ENCODE measurements at places on chromosomes 16 and 17.

GRCh38 chr17:54979657-54980056 lies 11.1 kb downstream of the STXBP4 start:
- no peak for DNase-seq

GRCh38 chr17:19009970-19010369 lies 5.4 kb upstream of the FAM83G start:
- DNase-seq, result no peak

DNA sequence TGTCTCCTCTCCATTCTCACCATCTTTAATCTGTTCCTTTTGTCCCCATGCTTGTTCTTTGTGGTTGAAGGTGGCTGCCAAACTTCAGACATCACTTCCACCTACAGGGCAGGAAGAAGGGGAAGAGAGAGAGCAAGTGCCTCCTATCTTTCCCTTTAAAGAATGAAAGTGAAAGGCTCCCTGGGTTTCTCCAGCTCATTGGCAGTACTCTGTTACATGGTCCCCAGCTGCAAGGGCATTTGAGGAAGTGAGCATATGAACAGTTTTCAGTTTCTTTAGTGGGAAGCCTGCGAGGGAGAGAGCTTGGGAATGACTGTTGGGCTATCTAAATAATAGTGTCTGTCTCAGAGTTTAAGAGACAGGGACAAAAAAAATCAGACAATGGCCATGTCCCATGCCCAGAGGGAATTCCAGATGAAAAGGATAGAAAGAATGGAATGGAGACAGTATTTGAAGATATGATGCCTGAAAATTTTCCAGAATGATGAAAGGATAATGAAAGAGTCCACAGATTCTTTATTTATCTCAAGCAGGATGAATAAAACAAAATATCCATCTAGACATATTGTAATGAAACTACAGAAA lies 159.9 kb downstream of the LGALS9B start:
- no peak for DNase-seq

GRCh38 chr17:2060681-2061440 lies 6.0 kb downstream of the HIC1 start:
- DNase-seq, result no peak

DNA sequence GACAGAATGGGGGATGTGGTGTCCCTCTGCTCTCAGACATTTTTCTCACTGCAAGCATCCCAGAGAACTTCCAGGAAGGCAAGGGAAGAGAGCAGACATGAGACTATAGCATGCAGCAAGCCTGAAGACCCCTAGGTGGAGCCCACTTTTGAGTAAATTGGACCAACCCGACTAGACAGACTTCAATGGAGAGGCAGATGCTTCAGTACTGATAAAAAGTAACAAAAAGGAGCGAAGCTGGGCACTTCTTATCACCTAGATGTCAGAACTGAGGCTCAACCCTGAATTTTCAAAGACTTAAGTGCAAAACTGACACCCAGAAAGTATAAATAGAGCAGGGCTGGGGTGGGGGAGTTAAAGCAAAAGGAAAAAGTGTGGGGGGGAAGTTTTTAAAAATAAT lies 130.8 kb downstream of the PMP22 start:
- no peak for DNase-seq

- no peak for DNase-seq
Measured at GRCh38 chr17:66277191-66277590, 25.2 kb upstream of the PRKCA start.

DNA sequence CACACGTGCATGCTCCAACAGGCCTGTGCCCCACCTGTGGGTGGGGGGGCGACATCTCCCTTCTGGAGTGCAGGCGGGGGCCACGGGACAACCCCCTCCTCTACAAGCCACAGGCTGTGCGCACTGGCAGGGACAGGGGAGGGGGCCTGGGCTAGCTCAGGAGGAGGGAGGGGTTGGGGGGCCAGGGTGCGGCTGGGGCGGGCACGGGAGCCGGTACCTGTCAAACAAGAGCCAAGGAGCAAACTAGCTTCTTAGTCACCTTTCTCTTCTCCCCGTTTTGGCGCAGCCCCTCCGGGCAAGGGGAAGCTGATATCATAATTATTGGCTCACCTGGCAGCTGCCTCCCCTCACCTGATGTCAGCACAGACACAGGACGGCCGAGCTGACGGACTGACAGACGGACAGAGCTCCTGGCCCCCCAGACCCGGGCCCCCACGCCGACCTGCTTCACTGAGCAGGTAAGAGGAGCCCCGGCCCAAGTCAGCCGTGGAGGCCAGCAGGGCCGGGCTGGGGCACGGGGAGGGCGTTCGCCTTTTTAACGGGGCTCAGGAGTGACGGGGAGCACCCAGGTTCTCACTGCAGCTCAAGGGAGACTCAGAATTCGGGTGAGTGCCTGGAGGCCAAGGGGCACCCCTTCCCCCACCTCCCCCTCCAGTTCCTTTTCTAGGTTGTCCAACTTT lies at the start of gene FOXN1:
Gene FOXN1 (plus strand): TSS at position 363 of the 680 bp plus-strand sequence. CDS start 17,622 bp downstream, outside the sequence.
- no peak for DNase-seq

- no peak for DNase-seq
Measured at GRCh38 chr16:68416057-68417046, 32.0 kb downstream of the SMPD3 start.

- DNase-seq, result no peak
Measured at GRCh38 chr17:64126918-64127317, 3.0 kb downstream of the ERN1 start.

DNA sequence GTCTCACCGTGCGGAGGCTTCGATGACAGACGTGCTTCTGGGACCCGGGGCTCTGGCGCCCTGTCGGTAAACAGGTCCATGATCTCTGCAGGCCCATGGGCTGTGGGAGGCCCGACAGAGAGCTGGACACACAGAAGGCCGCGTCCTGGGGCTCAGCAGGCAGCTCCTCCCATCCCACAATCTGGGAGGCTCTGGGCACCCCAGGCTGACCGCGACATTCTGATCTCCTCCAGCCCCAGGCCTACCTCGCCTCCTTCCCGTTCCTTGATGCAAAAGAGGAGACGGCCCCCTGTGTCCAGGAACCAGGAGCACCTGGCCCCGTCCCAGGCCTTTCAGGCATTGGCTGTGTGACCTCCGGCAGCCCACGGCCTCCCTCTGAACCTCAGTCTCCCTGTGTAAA lies 23.3 kb downstream of the TRARG1 start:
- no peak for DNase-seq

DNA sequence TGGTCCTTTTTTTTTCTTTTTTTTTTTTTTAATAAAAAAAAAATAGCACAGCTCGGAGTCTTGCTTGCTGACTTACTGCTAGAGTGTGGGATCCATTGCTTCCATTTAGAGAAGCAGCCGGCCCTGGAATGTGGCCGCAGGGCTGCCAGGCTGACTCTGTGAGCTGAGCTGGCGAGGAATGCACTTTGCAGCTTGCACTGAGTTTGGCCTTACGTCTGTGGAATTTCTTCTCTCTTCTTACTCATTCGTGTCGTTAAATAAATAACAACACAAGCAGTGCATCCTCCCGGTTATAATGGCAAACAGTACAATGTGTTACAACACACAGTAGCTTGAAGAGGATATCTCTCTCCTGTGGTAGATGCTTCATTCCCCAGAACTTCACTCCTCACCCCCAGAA lies 69.2 kb downstream of the PRKCB start:
- DNase-seq, result no peak

DNA sequence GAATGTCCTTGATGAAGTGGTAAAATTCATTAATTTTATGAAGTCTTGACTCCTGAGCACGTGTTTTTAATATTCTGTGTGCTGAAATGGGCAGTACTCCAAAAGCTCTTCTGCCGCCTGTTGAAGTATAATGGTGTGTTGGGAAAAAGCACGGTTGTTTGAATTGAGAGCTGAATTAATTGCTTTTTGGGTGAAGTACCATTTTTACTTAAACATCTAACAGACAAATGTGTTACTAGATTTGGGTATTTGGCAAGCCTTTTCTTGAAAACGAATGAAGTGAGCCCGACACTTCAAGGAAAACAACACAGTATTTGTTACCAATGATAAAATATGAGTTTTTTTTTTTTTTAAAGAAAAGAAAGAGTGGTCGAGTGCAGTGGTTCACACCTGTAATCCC lies 22.5 kb downstream of the WWP2 start:
- DNase-seq, result no peak

DNA sequence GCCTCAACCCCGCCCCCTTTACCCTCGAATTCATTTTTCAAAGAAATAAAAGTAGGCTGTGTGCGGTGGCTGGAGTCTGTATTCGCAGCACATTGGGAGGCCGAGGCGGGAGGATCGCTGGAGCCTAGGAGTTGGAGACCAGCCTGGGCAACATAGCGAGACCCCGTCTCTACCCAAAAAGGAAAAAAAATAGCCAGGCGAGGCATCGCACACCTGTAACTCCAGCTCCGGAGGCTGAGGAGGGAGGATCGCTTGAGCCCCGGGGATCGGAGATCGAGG lies 671 bp upstream of the TOP2A start:
- DNase-seq, result no peak

DNA sequence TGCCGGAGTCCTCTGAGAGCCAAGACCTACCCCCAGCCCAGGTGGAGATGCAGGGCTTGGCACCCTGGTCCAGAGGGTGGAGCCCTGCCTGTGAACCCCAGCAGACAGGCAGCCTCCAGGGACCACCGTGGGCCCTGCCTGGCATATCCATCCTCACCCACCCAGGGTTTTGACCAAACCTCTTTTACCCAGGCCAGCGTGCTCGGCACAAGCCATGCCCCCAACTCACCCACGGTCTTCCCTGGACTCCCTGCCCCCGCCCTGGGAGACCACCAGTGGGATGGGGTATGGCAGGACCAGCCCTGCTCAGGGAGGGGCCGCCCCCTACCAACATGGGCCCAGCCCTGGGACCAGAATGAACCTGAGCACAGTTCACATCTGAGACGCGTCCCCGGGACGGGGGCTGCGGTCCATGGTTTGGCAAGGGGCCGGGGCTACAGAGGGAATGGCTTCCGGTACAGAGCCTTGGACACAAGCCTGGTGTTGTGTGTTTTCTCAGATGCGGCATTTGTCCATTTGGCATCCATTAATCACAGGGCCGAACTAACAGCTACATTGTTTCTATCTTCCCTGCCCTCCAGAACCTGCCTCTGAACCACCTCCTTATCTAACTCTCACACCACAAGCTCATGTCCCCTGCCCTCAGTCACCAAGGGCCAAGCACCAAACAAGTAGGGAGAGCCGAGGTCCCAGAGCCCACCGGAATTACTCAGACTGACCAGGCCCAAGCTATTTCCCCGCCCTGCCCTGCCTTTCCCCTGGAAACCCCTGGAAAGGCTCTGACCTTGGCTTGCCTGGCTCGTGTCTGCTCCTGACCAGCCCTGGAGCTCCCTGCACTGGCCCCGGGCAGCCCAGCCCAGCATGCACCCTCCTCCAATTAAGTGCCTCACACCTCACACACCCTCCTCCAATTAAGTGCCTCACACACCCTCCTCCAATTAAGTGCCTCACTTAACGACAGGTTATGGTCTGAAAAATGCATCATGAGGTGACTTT lies 14.1 kb downstream of the HS3ST6 start:
- DNase-seq, result no peak
